Stimulated activated CD8-positive, alpha-beta memory T cell treated with anti-CD3 and anti-CD28 coated beads, Interleukin-15, amount 100 ng/mL, for 24 hours (primary cell): ENCODE measurements at places on chromosomes 1 and 21.

- DNase-seq, result no peak
These were observed 16.2 kb downstream of the AZIN2 start for GRCh38 chr1:33097137-33097611.

DNA sequence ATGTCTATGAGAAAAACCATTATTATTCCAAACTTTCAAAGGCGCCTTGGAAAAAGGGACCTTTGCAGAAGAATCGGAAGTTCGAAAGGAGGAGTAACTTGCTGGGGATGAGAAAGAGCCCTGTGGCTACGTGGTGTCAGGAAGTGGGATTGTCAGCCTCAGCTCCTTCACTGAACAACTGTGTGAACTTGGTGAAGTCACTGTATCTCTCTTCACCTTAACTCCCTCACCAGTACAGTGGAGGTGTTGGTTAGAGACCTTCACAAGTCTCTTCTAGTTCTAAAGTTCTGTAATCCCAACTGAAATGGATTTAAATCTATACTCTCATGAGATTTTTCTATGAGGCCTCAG is 285.6 kb downstream of the CACNA1E start:
- no peak for DNase-seq

- no peak for DNase-seq
These were observed 325.9 kb downstream of the RPS6KC1 start for GRCh38 chr1:213376862-213377372.

GRCh38 chr21:26840912-26841311 is 4.3 kb downstream of the ADAMTS1 start:
- DNase-seq, result no peak

- no peak for DNase-seq
These were observed 11.7 kb downstream of the LAX1 start for GRCh38 chr1:203776636-203777035.
